ENCODE measurements at places on chromosomes 4 and X.

- DNase-seq = no peak
These were observed 1.6 kb upstream of the SFRP2 start for GRCh38 chr4:153790500-153790865.

- DNase-seq = no peak
These were observed 32.1 kb downstream of the CDX4 start for GRCh38 chrX:73478961-73479360.

GRCh38 chr4:76275486-76276124 is 24.1 kb downstream of the FAM47E start:
- no peak for DNase-seq

DNA sequence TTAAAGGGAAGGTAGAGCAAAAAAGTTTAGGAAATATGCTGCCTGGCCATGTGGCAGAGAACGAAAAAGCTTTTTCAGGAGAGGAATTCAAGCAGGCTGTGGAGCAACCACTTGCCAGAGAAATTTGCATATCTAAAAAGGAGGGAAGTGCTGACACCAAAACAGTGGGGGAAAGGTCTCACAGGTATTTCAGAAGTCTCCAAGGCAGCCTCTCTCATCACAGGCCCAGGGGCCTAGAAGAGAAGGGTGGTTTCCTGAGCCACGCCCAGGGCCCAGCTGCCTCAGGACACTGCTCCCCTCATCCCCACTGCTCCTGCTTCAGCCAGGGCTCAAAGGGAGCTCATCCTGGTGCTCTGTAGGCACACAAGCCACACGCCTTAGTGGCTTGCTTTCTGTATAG is 29.9 kb upstream of the STS start:
- no peak for DNase-seq

DNA sequence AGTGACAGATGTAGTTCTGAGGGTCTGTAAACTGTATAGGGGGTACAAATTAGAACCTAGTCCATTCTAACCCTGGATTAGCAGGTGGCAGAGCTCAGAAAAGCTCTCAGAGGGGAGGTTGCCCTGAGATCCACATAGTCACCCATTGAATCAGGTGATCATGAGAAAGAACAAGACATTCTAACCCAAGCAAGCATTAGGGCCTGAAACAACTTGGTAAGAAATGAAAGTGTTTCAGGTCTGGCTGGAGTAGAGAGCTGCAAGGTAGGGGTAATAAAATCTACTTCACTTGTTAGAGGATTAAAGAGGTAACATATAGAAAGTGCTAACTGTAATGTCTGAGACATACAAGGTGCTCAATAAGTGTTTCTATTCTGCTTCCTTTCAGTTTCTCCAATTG is 8.8 kb upstream of the BMP2K start:
- no peak for DNase-seq

- DNase-seq = no peak
These were observed 2048.7 kb downstream of the PCDH7 start for GRCh38 chr4:32768664-32769389.

- DNase-seq = no peak
These were observed 30.9 kb upstream of the INTS6L start for GRCh38 chrX:135489542-135489941.

DNA sequence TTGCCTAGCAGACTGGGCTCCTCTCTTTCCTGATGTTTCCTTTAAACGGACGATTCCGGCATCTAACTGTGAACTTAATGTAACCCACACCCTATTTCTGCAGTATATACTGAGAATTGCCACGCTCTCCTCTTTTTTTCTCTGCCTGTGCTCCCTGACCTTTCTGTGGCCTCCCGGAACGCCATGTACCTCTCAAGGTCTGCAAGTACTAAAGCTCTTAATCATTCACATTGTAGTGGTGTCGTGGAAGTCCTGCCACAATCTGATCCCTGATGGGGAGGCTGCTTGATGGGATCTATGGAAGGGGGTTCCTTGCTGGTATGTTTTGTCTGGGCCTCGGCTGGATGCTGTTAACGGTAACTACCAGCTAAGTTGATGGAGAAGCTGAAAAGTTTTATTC is 302.9 kb upstream of the EPHA5 start:
- no peak for DNase-seq

Measured in vagina (tissue), 2 donors.